Activated gamma-delta T cell treated with anti-CD3 and anti-CD28 coated beads, Interleukin-2, amount 50 U/mL, for 16 hours (primary cell): ENCODE measurements at places on chromosomes 7 and 10.

DNA sequence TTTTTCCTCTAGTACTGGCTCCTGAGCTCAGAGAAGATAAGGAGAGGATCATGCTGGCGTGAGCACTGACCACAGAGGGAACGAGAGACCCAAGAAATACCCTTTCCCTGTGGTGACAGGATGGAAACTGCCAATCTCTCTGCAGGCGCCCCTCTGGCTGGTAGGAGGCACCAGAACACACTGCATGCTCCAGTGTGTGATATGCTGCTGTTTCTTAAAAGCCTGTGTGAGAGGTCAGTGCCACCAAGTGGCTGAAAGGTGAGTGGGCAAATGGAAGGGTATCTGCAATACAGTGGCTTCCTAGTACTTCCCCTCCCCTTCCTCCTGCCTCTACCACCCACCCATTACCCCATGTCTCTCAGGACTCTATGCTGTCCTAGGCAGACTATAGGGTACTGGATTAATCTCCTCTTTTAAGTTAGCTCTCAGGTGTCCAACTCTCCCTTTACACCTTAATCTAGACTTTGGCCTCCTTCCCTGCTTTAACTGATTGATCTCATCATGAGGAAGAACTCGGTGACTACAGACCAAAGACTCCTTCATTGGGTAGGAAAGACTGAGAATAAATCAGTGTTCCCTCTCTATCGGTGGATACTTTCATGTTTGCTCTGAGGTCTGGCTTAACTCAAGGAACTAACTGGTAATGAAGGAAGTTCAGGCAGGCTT lies 283.6 kb downstream of the ADRA2A start:
- DNase-seq = no peak

DNA sequence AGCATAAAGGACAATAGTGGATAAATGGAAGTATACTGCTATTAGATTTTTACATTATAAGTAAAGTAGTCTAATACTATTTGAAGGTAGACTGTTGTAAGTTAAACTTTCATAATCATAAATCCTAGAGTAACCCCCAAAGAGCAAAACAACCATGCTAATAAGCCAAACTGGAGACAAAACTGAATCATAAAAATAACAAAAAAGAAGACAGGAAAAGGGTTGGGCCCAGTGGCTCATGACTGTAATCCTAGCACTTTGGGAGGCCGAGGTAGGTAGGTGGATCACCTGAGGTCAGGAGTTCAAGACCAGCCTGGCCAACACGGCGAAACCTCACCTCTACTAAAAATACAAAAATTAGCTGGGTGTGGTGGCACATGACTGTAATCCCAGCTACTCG lies 9.7 kb downstream of the CACUL1 start:
- no peak for DNase-seq

DNA sequence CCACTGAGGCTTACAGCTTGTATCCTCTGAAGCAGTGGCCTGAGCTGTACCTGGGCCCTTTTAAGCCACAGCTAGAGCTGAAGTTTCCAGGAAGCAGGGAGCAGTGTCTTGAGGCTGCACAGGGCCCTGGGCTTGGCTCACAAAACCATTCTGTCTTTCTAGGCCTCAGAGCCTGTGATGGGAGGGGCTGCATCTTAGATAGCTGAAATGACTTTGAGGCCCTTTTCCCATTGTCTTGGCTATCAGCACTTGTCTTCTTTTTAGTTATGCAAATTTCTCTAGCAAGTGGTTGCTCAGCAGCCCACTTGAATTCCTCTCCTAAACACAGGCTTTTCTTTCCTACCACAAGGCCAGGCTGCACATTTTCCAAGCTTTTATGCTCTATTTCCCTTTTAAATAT lies 864.2 kb downstream of the REEP3 start:
- no peak for DNase-seq

- no peak for DNase-seq
Observed at GRCh38 chr10:3110782-3111620, 43.7 kb downstream of the PFKP start.

GRCh38 chr7:105644937-105645336 lies 63.6 kb upstream of the EFCAB10 start:
- DNase-seq = no peak

- no peak for DNase-seq
Observed at GRCh38 chr7:43363035-43363791, 219.7 kb upstream of the STK17A start.

DNA sequence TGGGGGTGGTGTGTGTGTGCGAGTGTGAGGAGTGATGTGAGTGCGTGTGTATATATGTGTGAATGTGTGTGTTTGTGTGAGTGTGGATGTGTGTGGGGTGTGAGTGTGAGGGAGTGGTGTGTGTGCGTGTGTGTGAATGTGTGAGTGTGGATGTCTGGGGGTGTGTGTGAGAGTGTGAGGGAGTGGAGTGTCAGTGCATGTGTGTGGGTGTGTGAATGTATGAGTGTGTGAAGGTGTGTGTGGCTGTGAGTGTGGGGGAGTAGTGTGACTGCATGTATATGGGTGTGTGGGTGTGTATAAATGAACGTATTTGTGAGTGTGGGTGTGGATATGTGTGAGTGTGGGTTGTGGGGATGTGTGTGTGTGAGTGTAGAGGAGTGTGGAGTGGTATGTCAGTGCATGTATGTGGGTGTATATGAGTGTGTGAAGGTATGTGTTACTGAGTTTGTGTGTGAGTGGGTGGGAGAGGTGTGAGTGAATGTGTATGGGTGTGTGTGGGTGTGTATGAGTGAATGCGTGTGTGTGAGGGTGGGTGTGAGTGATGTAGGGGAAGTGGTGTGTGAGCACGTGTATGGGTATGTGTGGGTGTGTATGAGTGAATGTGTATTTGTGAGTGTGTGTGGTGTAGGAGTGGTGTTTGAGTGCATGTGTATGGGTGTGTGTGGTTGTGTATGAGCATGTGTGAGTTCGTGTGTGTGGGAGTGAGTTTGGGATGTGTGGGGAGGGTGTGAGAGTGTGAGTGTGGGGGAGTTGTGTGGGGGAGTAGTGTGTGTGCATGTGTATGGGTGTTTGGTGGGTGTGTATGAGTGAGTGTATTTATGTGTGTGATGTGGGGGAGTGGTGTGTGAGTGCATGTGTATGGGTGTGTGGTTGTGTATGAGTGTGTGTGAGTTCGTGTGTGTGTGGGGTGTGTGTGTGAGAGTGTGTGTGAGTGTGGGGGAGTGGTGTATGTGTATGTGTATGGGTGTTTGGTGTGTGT lies 28.5 kb upstream of the NUB1 start:
- DNase-seq = no peak

- no peak for DNase-seq
Observed at GRCh38 chr10:42962902-42963231, 114.0 kb upstream of the RET start.

DNA sequence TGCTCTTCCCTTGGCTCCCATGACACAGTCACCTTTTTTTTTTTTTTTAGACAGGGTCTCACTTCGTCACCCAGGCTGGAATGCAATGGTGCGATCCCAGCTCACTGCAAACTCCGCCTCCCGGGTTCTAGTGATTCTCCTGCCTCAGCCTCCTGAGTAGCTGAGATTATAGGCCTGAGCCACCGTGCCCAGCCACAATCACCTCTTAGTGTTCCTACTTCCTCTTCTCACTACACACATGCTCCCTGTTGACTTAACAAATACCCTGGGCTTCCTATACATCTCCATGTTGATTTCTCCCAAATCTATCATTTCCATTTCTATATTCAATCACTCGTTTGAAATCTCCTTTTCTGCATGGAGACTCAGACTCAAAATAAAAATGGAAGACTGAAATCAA lies 91.7 kb downstream of the CUBN start:
- no peak for DNase-seq

GRCh38 chr10:86074294-86074693 lies 292.3 kb downstream of the GRID1 start:
- no peak for DNase-seq

- no peak for DNase-seq
Observed at GRCh38 chr7:27804139-27804538, 64.2 kb downstream of the TAX1BP1 start.
